ENCODE measurements at places on chromosomes 4 and X.

- DNase-seq: no peak
Observed at GRCh38 chrX:77597090-77597489, 149.9 kb downstream of the FGF16 start.

DNA sequence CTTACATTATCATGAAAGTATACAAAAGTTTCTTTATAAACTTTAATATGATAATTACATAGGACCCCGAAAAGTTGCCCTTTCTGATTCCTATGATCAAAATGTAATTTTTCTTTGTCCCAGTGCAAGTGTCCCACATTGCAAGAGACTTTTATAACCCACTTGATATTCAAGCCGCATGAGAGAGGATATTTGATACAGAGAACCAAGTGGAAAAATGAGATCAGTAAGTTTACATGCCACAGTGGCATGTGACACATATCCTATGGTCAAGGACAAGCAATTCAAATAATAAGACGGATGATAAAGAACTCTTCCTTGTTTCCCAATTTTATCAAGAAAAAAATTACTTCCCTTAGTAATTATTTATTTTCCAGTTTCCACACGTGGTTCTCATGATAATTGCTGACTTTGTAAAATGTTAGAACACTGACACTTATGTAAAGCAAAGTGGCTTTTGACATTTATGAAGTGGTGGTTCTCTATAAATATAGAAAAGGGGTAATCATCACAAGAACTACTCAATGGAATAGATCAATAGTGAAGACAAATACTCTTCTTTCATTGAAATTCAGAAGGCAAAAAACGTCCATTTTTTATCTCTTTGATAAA is 273.7 kb upstream of the NOCT start:
- no peak for DNase-seq

GRCh38 chr4:39047681-39048080 is 14.4 kb upstream of the KLHL5 start:
- DNase-seq: no peak

- no peak for DNase-seq
Observed at GRCh38 chr4:8155048-8155447, 3.6 kb downstream of the ABLIM2 start.

GRCh38 chr4:108072300-108072699 is 82.6 kb downstream of the HADH start:
- DNase-seq: no peak

GRCh38 chr4:94339779-94340178 is 2.9 kb downstream of the HPGDS start:
- no peak for DNase-seq

DNA sequence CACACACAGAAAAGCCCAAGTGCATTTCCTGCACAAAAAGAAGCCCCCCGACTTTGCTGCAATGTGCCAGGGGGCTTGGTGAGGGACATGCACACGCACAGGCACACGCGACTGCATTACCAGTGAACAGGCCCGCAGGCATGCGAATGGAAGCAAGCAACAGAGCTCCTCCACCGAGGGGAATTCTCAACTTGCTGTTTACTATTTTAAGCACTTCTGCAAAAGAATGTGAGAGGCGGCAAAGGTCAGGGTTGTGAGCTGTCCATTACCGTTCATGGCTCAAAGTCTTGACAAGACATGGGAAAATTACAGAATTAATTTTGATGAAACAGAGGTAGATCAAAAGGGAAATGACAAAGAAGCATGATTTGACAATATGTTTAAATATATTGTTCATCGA is 342.5 kb upstream of the NOCT start:
- no peak for DNase-seq

- no peak for DNase-seq
Observed at GRCh38 chr4:55304303-55304702, 41.7 kb upstream of the SRD5A3 start.

- DNase-seq: no peak
Observed at GRCh38 chrX:13235930-13236329, 83.9 kb downstream of the ATXN3L start.

DNA sequence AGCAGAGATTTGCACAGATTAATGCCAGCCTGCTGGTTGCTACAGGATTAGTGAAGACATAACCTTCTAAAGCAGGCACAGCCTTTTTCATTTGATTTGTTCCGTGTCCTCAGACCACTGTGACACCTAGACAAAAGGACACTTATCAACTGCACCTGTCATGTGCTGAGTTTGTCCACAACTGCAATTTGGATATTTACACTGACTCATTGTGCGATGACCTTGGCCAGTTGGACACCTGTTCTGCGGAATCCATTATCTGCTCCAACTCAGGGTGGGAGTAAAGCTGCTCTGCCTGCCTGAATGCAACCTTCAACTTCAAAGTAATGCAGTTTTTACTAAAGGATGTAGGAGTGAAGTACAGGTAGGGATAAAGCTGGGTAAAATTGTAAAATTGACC is 4.1 kb upstream of the NR0B1 start:
- DNase-seq: no peak

DNA sequence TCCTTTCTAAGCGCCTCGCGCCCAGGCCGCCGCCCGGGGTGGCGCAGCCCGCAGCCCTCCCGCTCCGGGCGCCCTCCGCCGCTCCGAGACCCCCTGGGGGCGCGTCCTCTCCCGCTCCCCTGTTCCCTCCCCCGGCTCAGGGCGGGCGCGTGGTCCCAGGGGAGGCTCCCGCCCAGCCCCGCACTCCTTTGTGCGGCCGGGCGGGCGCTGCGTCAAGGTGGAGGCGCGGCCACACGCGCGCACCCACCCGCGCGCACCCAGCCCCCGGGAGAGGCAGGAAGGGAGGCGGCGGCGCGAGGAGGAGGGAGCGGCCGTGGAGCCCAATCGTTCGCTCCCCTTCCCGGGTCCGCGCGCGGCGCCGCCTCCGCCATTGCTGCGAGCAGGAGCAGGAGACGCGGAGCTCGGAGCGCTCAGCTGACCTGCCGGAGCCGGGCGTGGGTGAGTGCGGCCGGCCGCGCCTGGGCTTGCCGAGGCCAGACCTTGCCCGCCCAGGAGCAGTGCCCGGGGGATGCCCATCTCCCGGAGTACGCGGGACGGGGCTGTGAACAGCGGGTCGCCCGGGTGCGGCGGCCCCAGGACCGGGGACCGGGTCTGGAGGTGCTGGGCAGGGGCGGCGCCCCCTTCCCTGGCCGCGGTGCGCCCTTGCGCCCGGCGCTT is at the start of gene NSG1:
NSG1 (plus strand) TSS at position 367 of the 657 bp plus-strand sequence. CDS start 528 bp downstream, outside the sequence.
- DNase-seq: no peak

- no peak for DNase-seq
Observed at GRCh38 chr4:112213856-112214255, 17.7 kb upstream of the AP1AR start.

GRCh38 chr4:41763729-41764128 is 15.2 kb upstream of the PHOX2B start:
- no peak for DNase-seq

DNA sequence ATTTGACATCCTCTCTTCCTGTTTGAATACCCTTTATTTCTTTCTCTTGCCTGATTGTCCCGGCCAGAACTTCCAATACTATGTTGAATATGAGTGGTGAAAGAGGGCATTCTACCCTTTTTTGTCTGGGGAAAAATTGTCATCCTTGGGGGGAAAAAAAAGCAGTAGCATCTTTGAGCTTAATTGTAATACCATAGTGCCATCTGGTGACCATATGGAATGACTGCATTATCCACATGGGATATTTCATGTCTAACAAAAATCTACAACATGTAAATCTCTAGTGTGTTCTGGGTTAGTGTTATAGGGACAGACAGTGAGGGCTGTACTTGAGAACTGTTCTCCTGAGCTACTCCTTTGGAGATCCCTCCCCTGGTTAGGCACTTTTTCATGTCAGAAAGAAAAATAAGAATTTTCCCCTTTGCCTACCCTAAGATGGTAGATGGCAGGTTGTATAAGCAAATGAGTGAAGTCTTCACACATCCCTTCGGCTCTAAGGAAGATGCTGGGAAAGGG is 26.0 kb downstream of the CAPN6 start:
- no peak for DNase-seq

GRCh38 chr4:38759113-38759789 is 23.5 kb downstream of the TLR10 start:
- DNase-seq: peak; percentile 28
